ENCODE measurements at places on chromosomes 12 and 14. TPM values are rescaled to one million over a fixed set of nuclear protein-coding genes. Genes with fewer than 3 reads are reported as not detected.

TAS2R9 gene
- 1.2 TPM for total RNA-seq

WIF1 gene
- total RNA-seq: 4.1 TPM

DNA sequence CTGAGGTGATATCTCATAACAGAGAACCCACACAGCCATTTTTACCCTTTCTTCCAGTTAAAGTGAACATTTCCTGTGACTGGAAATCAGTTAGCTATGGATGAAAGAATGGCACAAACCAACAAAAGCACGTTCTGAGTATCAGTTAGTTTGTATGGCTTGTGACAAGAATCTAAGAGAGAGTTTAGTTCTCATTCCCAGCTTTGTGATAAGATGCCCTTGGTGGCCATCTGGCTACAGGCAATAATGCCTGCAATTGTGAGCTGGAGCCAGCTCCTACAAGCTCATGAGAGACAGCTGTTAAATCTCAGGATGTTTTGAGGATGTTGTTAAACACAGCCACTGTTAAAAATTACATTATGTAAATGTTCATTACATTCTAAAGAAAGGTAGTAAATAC lies 122.0 kb upstream of the FRMD6 start:
- DNase-seq: no peak

- peak; percentile 16 for DNase-seq
These were observed 140.7 kb upstream of the PWP1 start for GRCh38 chr12:107544937-107545336.

GRCh38 chr12:74846116-74846515 lies 308.5 kb downstream of the ATXN7L3B start:
- DNase-seq: no peak

GLT1D1 gene
- total RNA-seq: 8.9 TPM

GRCh38 chr14:95463171-95463901 lies 53.1 kb downstream of the SYNE3 start:
- DNase-seq: no peak

- DNase-seq: no peak
These were observed 62.2 kb downstream of the CLMN start for GRCh38 chr14:95257521-95257920.

PEBP1 gene
- total RNA-seq: 266 TPM

OR8S1 gene
- not detected for total RNA-seq

- no peak for DNase-seq
These were observed 126.3 kb downstream of the ERC1 start for GRCh38 chr12:1117371-1117770.

DNA sequence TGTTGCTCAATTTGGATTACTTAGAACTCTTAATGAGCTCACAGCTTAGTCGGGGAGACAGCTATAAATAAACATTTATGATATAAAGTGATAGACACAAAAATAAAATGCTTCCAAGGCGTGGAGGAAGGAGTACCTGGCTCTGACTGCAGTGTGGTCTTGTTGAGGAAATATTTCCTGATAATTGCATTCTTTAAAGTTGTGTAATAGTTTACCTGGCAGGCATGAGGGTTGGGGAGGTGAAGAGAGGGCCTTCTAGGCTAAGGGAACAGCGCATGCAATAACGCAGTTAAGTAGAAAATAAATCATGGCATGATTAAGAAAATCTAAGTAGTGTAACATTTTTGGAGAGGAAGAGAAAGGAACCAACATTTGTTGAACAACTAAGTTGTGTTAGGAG lies 260.5 kb upstream of the ATP2B1 start:
- no peak for DNase-seq

GRCh38 chr12:96409731-96410130 lies 9.5 kb upstream of the CDK17 start:
- no peak for DNase-seq

KERA gene
- 3.0 TPM for total RNA-seq

DNA sequence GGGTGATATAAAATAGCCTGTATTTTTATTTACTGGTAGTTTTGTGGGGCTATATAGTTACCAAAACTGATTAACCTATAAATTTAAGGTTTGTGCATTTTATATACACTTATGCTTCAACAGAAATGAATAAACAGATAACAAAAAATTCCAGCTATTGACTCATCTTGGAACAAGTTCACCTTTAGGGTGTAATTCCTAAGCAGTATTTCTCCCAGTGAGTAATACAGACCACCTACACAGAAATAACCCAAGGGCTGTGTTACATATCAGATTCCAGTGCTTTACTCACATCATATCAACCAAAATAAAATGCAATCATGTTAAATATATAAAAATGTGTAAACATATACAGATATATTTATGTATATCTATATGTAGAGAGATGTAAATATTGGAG lies 345.6 kb downstream of the ADAMTS20 start:
- DNase-seq: no peak

DNA sequence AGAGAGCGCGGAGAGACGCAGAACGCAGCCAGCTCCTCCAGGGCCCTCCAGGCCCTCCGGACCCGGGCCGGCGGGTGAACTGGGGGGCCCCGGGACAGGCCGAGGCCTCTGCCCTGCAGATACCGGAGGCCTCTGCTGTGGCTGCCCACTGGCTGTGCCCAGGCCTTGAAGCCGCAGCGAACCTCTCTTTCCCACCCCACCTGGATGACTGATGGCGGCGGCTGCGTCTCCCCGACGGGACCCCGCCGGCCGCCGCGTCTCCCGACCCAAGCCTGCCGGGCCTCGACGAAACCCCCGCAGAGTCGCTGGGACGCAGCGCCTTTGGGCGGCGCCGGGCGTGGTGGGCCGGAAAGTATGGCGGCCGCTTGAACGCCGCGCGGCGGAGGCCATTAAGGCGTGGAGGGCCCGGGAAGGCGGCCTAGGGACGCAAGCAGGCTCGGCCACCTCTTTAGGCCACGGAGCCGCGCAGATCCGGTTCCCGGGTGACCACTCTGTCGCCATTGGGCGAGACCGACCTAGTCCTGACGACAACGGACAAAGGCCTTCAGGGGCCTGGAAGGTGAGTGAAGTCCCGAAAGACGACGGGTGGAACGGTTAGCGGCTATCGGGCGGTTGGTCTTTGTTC lies 8.4 kb upstream of the ERGIC2 start:
- no peak for DNase-seq

TAS2R19 gene
- total RNA-seq: 28.7 TPM

ETFBKMT gene
- total RNA-seq: 3.4 TPM

SRGAP1 gene
- 40.7 TPM for total RNA-seq

DNA sequence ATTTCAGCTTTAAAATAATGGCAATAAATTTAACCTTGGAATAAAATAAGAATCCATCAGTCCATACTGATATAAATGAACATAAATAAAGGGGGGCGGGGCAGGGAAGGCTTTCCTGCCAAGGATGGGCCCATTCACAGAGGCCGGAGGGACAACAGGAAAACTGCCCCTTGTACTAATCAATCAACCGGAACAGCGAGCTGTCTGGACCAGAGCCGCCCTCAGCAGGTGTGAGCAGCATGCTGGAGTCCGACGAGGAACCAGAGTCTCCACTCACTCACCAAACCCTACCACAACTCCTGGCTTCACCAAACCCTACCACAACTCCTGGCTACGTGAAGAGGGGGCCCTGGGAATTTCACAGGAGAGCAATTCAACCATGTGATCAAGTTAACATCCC lies 51.3 kb downstream of the RIMBP2 start:
- no peak for DNase-seq

- no peak for DNase-seq
These were observed 6.0 kb upstream of the ACVRL1 start for GRCh38 chr12:51901121-51901817.

DNA sequence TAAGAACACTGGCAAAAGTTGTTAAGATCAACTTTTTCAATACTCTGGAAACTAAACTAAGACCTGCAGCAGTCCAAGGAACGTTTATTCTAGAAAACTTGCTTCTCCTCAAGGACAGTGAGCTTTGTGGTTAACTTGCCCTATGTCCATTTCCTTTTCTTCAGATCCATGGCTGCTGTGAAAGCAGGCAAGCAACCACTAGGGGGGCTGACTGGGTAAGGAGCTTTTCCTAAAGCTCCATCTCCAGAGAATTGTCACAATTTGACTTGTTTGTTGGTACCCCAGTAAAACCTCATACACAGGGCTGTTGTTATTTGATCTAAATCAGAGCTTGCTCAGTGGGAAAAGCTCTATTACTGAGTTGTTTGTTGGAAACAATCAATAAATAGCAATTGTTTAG lies 10.1 kb upstream of the RPL10L start:
- DNase-seq: no peak

GRCh38 chr14:71728386-71728785 lies 203.8 kb upstream of the RGS6 start:
- DNase-seq: no peak

CMA1 gene
- not detected for total RNA-seq

DNA sequence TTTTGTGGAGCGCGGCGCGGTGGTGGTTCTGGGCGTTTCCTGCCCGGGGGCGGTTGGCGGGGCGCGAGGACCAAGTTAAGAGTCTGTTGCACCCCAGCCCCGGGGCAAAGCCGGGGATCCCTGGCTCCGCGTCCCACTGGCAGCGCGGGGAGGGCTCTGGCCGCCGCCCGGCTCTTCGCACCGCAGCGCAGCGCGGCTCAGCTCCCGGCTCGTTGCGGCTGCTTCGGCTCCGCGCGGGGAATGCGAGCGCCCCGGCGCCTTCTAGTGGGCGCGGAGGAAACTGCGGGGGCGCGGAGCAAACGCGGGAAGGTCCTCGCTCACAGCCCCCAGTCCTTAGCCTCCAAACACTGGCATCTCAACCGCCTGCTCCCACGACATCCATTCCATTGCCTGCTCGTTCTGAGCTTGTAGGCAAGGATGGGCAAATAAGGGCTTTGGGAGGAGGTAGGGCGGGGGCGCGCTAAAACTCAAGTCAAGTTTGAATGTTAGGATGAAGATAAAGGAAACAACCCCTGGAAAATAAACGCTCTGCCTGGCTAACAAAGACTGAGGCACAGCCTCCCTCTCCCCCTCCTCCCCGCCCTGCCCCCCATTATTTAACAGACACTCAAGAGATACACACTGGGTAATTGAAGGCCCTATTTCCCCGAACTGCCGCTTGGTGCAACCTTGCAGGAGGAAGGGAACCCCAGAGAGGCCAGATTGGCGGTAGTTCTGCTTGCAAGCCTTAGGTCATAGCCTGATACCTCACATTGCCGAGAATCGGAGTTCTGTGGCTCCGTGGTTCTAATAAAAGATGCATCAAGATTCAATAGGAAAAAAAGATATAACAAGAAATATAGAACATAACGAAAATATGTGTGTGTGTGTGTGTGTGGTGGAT lies at the start of gene B4GALNT1:
B4GALNT1 (minus strand) TSS at position 244 of the 883 bp plus-strand sequence. CDS start 1,069 bp downstream, outside the sequence.
- peak; percentile 60 for DNase-seq

DNA sequence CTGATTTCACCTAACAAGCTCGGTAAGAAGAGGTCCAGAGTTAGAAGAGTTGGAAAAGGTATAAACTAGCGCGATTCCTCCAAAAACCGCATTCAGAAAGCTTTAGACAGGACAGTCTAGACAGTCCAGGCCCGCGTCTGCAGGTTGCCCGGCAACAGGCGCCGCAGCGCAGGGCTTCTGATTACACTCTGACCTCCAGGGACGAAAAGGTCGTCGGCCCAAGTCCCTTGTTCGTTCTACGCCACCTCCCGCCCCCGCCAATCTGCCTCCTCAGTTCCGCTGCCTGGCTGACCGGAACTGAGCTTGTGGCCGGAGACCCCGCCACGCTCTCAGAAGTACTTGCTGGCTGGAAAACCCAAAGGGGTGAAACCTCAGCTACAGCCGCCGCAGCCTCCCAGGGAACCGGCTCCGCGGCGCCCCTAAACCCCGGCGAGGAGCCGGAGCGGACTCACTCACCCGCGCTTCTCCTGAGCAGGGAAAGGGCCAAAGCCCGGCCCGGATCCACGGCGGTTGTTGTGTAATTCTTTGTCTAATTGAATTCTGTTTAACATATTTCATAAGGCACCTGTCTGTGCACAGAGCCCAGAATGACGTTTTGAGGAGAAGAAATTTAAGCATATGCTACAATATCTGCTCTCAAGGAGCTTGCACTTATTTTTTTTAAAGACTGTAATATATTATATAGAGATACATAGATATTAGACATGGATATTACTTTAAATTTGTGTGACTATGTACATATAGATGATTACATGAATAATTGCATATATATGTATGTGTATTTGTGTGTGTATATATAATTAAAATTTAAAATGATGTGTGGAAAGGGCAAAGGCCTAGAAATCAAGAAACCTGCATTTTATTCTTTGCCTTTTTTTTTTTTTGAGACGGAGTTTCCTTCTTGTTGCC lies at the start of gene CAPS2:
CAPS2 (minus strand) TSS at position 407 of the 909 bp plus-strand sequence. CDS start 3,826 bp downstream, outside the sequence.
- DNase-seq: peak; percentile 73

- no peak for DNase-seq
These were observed 58.0 kb downstream of the RASSF8 start for GRCh38 chr12:26016516-26016915.

GRCh38 chr12:105060715-105061378 lies 23.4 kb downstream of the ALDH1L2 start:
- no peak for DNase-seq

CAPZA3 gene
- not detected for total RNA-seq

NFE2 gene
- 0.62 TPM for total RNA-seq

GRCh38 chr14:64940336-64940910 lies 2.1 kb downstream of the GPX2 start:
- no peak for DNase-seq

GRCh38 chr12:578748-579419 lies 84.4 kb downstream of the NINJ2 start:
- DNase-seq: no peak

DNA sequence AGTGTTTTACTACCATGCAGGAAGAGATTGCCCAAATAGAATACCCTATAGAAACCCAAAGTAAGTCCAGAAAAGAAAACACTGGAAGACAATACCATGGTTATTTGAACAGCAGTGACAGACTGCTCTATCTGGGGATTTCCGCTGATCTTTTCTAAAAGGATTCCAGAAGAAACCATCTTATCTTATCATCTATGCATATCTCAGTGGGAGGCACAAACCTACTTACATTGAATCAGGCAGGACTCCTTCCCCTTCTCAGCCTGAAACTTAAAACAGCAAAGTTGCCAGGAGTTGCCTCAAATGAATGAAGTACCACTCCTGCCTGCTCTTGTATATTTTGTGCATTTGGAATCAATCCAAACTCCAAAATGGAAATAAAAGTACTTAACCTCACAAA lies 56.7 kb upstream of the NR2C1 start:
- no peak for DNase-seq

DNA sequence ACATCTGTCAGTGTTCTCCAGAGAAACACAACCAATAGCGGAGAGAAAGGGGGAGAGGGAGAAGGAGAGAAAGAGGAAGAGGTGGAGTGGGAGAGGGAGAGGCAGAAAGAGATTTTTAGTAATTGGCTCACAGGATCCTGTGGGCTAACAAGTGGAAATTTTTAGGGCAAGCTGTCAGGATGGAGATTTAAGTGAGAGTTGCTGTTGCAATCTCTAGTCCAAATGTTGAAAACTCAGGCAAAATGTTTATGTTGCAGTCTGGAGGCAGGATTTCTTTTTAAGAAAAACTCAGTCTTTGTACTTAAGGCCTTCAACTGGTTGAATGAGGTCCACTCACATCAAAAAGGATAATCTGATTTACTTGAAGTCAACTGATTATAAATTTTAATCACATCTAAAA lies 12.5 kb upstream of the GLIPR1L2 start:
- no peak for DNase-seq
